OCI-LY7 (cell line): ENCODE measurements at places on chromosomes 2 and 18. TPM values are rescaled to one million over a fixed set of nuclear protein-coding genes. Genes with fewer than 3 reads are reported as not detected.

The MOGAT1 gene
- not detected in 2 replicates for total RNA-seq

The ZNF385B gene
- 178 and 217 TPM in 2 replicates for total RNA-seq

The SGPP2 gene
- not detected in 2 replicates for total RNA-seq

The LYPD1 gene
- total RNA-seq, result 1.4 and 2.0 TPM in 2 replicates

The IFIH1 gene
- total RNA-seq, result 12.3 and 13.6 TPM in 2 replicates

The STK39 gene
- 38.7 and 41.1 TPM in 2 replicates for total RNA-seq

The HMSD gene
- total RNA-seq, result not detected in 2 replicates

The ADGRF3 gene
- total RNA-seq, result 3.9 and 4.7 TPM in 2 replicates

The LRRTM1 gene
- not detected in 2 replicates for total RNA-seq

The FAM237A gene
- total RNA-seq, result not detected in 2 replicates

The ZNF396 gene
- total RNA-seq, result 0.87 and 1.1 TPM in 2 replicates

The FLACC1 gene
- total RNA-seq, result 0.85 and 1.2 TPM in 2 replicates

The SKOR2 gene
- total RNA-seq, result not detected in 2 replicates

The LOXHD1 gene
- not detected in 2 replicates for total RNA-seq

The WDR75 gene
- total RNA-seq, result 53.6 and 55.7 TPM in 2 replicates

The NMUR1 gene
- total RNA-seq, result not detected in 2 replicates

The TCF7L1 gene
- not detected in 2 replicates for total RNA-seq

The RGPD3 gene
- not detected in 2 replicates for total RNA-seq

The NPPC gene
- total RNA-seq, result not detected in 2 replicates
